DMS 273 treated with DMSO at 0.1 percent for 48 hours (cell line): ENCODE measurements at places on chromosomes 16 and 17.
A peak's percentile ranks its signal among the peaks of the same experiment; 100 is the strongest.

DNA sequence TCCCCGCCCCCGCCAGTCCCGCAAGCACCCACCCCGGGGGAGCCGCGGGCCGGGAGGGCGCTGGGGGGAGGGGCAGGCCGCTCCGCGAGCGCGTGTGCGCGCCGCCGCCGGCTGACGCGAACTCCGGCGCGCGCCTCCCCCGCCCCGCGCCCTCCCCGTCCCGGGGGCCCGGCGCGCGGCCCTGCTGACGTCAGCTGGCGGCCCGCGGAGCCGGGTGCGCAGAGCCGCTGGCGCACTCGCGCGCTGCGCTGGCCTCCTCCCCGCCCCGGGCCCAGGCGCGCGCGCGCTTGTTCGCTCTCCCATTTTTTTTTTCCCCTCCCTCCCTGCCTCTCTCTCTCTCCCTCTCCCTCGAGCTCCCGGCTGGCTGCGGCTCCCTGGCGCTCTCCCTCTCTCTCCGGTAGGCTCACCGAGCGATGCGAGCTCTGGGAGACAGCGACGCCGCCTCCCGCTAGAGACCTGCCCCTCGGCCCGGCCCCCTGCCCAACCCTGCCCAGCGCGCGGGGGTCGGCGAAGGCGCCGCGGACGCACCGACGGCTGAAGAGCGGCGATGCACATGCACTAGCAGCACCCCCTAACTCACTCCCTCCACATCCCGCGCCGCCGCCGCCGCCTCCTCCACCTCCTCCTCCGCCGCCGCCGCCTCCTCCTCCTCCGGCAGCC lies at the start of gene GNAO1:
TSS of gene GNAO1 (plus strand) at position 334 of the 660 bp plus-strand sequence. CDS start 747 bp downstream, outside the sequence.
- peak; percentile 64 for DNase-seq

DNA sequence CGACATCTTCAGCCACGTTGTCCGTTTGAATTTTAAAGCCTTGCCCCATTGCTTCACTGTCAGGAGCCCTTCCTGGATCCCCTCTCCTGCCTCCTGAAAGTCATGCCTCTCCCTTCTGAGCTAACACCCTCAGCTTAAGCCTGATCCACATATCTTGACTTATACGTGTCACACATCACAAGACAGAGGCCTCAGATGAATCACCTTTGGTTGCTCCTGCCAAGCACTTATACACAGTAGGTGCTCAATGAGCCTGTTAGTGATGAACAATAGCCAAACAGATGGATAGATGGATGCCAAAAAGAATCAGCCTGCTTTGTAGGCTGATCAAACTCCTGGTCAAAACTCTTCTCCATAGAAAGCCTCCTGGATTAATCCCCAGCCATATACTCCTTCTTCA lies 31.8 kb downstream of the PITPNM3 start:
- DNase-seq, result no peak

- no peak for DNase-seq
Measured at GRCh38 chr16:82634955-82635610, 8.3 kb downstream of the CDH13 start.

- DNase-seq, result no peak
Measured at GRCh38 chr17:82917699-82918345, 78.0 kb upstream of the ZNF750 start.

DNA sequence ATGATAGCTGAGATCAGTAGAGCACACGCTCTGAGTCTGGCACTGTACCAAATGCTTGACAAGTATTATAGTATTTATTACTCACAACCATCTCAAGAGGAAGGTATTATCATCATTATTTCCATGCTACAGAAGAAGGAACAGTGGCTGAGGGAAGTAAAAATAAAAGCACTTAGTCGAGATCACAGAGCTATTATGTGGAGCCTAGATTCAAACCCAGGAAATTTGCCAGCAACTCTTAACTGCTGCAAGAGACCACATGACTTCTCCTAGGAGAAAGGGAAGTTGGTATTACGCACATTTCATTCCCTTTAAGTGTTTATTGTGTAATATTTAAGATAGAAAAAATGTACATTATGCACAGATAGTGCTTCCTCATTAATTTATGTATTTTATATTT lies 1.0 kb upstream of the RHOT1 start:
- peak; percentile 41 for DNase-seq

DNA sequence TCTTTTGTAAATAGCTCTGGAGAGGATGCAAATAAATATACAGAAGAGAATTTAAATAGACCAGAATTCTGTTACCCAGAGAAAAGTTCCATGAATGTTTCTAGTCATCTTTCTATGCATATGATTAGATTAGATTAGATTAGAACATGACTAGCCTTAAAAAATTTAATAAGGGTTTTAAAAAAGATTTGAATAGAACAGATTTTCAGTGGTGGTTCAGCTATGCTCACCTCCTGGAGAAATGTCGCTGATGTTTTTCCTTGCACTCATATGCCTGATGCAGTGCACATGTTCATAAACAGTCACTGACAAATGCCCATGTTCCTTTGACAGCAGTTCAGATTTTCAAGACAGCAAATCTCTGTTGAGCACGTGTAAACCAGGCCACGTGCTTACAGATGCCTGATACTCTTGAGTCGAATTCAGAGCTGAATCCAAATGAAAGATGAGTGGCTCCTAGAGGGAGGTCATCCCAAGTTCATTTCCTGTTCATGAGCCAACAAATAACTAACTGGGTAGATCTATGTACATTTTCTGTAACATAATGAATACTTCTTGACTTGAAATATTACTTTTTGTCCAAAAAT lies 19.9 kb upstream of the RAB11FIP4 start:
- DNase-seq, result no peak

- DNase-seq, result no peak
Measured at GRCh38 chr17:10177913-10178505, 20.4 kb downstream of the GAS7 start.

GRCh38 chr16:564690-565418 lies 2.0 kb upstream of the NHLRC4 start:
- DNase-seq, result no peak
